ENCODE measurements at places on chromosomes 3 and 15.

- DNase-seq: no peak
Measured at GRCh38 chr15:100714034-100714748, 111.8 kb downstream of the ASB7 start.

DNA sequence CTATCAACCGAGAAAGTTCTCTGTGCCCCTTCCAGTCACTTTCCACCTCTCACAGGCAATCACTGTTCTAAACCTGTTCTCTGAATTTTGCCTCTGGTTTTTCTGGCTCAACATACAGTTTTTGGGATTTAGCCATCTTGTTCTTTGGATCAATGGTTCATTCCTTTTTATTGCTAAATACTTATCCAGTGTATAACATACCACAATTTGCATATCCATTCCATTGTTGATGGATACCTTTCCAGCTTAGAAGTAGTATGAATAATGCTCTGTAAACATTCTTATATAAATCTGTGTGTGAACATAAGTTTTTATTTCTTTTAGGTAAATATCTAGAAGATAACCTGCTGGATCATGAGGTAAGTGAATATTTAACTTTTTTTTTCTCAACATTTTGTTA is 87.8 kb upstream of the FNDC3B start:
- no peak for DNase-seq

GRCh38 chr3:33363113-33363800 is 76.9 kb downstream of the UBP1 start:
- no peak for DNase-seq

DNA sequence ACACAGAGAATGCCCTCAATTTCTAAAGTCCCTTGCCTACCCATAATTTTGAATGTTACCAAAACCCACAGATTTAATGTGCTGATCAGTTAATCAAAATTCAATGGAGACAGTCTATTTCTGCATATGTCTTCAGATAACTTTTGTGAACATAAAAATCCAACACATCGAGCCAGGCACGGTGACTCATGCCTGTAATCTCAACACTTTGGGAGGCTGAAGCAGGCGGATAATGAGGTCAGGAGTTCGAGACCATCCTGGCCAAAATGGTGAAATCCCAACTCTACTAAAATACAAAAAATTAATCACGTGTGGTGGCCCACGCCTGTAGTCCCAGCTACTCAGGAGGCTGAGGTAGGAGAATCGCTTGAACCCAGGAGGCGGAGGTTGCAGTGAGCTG is 49.3 kb downstream of the PEAK1 start:
- no peak for DNase-seq

DNA sequence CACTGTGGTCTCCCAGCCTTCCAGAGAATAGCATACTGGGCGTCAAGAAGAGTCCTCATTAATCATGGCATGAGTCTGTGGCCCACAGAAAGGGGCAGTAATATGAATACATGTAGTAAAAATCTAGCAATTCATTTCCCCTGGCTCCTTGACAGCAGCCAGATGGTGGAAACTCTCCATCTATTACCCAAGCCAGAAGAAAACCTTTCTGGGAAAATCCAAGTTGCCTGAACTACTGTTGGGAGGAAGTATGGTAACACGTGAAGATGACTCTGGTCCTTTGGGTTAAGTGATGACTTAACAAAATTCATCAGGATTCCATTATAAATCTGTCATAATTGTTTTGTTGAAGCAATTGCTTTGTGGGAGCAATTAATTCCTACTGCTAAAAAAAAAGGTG is 530.5 kb downstream of the FHIT start:
- DNase-seq: no peak

- DNase-seq: no peak
Measured at GRCh38 chr3:105842943-105843342, 25.9 kb downstream of the CBLB start.

DNA sequence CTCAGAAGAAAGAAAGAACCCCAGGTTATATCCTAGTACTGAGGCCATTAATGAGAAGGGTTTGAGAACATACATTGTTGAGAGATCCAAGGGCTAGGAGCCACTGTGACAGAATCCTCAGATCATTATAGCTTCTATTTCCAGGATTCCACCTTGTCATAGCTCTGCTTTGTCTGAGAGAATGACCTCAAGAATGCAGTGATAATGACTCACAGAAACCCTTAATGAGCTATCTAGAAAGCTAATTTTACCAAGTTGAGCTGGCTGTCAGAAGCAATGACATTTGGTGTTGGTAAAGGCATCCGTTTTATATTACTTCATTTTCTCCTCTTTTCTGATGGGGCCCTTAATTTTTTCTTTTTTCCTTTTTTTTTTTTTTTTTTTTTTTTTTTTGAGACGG is 10.9 kb downstream of the TRIP4 start:
- DNase-seq: no peak

- no peak for DNase-seq
Measured at GRCh38 chr3:127410137-127410488, 122.3 kb upstream of the PRR20G start.

DNA sequence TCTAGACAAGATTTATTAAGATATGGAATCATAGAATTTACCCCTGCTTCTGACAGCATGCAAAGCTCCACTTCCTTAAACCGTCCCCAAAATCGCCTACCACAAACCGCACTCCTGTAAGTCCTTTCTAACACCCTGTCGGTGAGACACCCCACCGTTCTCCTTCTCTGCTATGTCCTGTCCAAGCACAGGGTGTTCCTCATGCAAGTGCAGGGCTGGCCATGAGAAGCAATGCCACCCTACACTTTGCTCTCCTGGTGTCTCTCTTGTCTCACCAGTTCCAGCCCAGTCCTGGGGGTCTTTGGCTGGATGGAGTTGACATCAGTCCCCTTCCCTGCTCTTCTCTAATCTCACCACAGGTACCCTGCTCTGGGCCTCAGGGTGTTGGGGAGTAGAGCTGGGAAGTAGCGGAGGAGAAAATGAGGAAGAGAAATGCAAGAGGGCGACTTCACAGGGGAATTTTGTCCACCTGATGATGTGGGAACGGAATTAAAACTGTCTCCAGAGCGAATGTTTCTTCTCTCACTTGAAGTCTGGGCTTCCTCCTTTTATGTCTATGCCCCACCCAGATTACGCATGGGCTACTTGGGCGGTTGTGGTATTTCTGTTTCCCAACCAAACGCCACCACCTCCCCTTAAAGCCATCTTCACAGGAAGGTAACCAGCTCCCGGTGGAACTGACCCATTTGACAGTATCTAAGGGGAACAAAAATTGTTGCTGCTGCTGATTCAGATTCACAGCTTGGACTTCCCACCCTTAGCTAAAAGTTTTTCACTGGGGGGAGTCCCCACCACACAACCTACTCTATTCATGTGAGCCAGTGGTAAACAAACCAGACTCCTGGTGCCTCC is 49.9 kb downstream of the CASR start:
- no peak for DNase-seq

- DNase-seq: no peak
Measured at GRCh38 chr15:90845201-90845949, 23.0 kb upstream of the FURIN start.

GRCh38 chr15:73368301-73369136 is at the start of gene HCN4:
Gene HCN4, minus strand, starts transcription at chr15:73368958. Its CDS starts 688 bp downstream, at chr15:73368270.
- DNase-seq: no peak

- DNase-seq: no peak
Measured at GRCh38 chr15:58444056-58444455, 12.3 kb downstream of the LIPC start.

DNA sequence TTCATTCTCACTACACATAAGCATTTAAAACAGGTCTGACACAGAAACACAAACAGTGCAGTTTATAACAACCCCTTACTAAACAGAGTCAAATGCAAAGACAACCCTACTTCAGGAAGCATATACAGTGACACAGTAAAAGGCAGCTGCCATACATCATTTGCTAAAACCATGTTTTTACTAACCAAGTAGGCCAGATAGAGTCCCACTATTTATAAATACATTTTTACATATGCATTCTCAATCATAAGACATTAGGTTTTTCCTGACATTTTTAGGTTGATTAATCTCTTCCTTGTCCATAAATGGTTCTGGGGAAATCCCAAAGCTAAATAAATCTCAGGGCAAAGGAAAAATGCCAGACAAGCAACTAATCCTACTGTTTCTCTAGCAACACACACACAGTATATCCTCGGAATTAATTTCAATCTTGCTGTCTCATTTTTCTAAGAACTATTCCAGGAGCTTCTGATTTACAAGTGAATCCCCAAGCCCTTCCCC is 39.0 kb downstream of the CHAC1 start:
- no peak for DNase-seq

GRCh38 chr15:98666841-98667240 is 18.5 kb downstream of the IGF1R start:
- no peak for DNase-seq

GRCh38 chr15:28113394-28114113 is 14.4 kb upstream of the OCA2 start:
- no peak for DNase-seq

- DNase-seq: no peak
Measured at GRCh38 chr3:132432639-132433038, 15.3 kb downstream of the DNAJC13 start.

DNA sequence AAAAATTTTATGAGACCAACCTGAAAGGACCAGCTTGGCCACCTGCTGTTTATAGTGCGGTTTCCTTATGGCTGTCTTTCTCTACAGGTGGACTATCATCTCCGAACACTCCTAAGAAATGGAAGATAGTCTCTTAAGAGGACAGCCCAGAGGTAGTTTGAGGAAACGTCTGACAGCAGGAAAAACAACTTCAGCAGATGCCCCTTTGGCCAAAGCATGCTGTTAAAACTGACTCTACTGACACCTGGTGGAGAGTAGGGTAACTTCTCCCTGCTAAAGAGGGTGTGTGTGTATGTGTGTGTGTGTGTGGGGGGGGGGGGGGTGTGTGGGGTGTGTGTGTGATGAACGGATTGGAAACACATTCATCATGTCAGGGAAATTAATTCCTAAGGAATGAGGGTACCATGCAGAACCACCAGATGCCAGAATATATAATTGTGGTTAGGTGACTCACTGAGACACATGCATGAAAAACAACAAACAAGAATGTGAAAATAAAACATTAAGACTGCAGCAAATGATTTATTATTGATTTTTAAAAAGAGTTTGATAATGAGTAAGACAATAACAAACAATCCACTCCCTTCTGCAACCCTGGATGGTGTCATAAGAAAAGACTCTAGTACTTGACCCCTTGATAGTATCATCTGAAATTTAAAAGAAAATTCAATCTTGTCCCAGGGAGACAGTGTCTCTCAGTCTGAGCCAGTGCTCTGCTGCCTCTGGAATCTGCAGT is 256.5 kb downstream of the THRB start:
- DNase-seq: peak; percentile 0

- DNase-seq: no peak
Measured at GRCh38 chr3:4387210-4388204, 79.6 kb downstream of the SUMF1 start.

DNA sequence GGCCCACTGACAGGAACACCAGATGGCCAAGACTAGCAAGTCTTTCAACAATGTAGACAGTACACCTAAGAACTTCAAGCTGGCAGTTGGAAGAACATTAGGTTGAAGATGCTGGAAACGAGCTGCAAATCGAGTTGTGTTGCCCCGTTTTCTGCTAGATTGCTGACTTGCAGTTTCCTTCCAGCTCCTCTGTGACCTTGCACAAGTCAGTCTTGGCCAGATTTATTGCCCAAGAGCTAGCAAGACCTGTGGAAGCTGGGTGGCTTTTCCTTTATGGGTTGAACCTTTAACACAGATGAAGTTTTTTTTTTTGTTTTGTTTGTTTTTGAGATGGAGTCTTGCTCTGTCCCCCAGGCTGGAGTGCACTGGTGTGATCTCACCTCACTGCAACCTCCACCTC is 2.9 kb upstream of the RBM6 start:
- no peak for DNase-seq

GRCh38 chr3:65751123-65751700 is 287.5 kb downstream of the MAGI1 start:
- DNase-seq: no peak

GRCh38 chr15:92822216-92823144 is 77.6 kb upstream of the CHD2 start:
- DNase-seq: no peak

DNA sequence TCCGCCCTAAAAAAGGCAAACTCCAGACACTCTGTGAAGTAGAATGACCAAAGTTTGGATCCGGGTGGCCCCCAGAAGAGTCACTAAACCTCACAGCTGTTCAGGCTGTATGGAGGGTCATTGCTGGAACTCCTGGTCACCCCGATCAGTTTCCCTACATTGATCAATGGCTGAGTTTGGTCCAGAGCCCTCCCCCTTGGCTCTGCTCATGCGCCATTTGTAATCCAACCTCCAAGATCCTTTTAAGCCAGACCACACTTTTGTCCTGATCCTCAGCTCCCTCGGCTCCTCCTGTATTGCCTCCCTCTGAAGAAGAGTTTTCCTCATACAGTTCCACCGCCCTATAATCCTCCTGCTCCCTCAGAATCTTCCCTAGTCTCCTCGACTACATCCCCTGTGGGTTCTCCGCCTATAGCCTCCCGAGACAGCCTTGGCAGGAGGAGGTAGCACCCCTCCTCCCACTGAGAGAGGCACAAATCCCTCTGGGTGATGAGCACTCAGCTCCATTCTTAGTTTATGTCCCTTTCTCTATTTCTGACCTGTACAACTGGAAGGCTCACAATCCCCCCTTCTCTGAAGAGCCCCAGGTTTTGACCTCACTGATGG is 42.2 kb downstream of the ZBTB11 start:
- no peak for DNase-seq

DNA sequence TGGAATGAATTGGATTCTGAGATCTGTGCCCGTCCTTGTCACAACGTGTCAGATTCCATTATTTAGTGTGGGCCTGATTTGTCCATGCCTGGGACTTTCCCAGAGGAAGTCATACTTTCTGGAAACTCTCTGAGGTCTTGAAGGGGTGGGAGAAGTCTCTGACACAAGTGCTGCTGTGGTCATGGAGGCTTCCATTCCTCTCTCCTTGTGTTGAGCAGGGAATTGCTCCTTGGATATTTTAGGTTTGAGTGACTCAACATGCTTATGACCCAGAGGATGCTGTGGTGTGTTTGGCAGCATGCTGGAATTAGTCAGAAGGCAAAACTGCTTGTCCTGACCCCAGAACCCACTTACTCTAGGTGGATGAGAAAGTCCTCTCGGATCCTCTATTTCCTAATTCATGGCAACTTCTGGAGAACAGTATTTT is 132.1 kb downstream of the LPP start:
- no peak for DNase-seq

DNA sequence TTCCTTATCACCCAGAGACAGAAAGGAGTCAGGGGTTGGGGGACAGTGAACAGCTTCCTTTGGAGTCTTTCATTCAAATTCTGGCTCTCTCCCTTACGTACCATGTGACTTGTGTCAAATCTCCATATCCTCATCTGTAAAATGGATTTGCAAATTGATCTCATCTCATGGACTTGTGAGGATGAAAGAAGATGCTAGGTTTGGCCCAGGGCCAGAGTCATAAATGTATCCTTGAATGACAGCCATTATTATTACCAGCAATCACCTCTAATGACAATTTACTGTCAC is 67.8 kb upstream of the POLG start:
- DNase-seq: no peak

- DNase-seq: no peak
Measured at GRCh38 chr3:20319551-20319950, 133.5 kb upstream of the SGO1 start.

All from stimulated activated CD4-positive, alpha-beta T cell treated with anti-CD3 and anti-CD28 coated beads, Interleukin-1b, Interleukin-23, amount 100 ng/mL, for 1 hour (primary cell).